Activated CD4-positive, alpha-beta T cell treated with anti-CD3 and anti-CD28 coated beads for 4 hours (primary cell): ENCODE measurements at places on chromosomes 2 and 18.

GRCh38 chr18:35682281-35682867 is 100.8 kb downstream of the GALNT1 start:
- no peak for DNase-seq

GRCh38 chr2:60507211-60507965 is 46.1 kb downstream of the BCL11A start:
- no peak for DNase-seq

DNA sequence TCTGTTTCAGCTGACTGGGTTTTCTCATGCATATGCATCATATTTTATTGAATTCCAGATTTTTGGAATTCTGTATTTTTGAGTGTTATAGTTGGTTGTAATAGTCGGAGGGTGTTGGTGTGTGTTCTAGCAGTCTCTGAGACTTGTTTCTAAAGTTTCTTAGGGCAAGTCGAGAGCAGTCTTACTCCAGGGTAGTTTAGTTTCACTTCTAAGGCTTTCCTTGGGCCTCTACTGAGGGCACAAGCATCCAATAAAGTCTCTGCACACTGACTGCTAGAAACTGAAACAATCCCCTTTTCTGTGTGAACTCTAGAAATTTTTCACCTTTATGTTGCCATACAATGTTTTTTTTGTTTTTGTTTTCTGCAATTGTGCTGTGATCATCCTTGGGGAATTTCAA is 663.7 kb upstream of the LRATD1 start:
- DNase-seq = no peak

DNA sequence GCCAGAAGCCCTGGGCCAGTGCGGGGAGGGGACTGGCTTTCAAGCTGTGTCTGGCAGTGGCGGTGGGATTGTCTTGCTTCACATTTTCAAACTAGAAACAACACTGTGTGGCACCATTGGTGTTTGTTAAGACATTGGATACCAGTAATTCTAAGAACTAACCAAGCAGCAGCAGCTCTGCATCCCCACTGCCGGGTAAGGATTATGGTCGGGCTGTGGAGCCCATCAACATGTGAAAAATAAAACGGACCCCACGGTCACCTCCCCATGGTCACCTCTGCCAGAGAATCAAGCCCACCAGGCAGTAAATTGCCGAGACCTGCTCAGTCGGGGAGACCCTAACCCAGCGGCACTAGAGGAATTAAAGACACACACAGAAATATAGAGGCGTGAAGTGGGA is 65.3 kb downstream of the C18orf63 start:
- no peak for DNase-seq

- DNase-seq = no peak
These were observed 159.9 kb upstream of the DTNA start for GRCh38 chr18:34550156-34550555.

DNA sequence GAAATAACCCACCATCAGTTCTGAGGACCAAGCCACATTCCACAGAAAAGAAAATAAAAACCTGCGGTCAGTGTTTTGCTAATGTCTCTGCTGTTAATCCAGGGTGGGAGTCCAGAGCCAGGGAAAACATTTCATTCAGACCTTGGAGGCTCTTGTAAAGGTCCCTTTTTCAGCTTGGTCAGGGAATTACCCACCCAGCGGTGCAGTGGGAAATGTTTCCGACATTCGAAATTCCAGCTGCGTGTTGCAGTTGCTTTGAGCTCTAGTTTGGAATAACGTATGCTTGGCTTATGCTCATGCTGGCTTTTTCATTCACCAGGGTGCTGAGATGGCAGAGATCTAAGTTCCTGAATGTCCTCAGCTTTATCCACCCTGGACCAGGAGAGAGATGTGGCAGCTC is 219.1 kb downstream of the TRIB2 start:
- DNase-seq = no peak

GRCh38 chr2:216694082-216694825 is 1.1 kb downstream of the IGFBP5 start:
- DNase-seq = peak; percentile 11

- no peak for DNase-seq
These were observed 64.5 kb downstream of the LYPD1 start for GRCh38 chr2:132605236-132606180.

DNA sequence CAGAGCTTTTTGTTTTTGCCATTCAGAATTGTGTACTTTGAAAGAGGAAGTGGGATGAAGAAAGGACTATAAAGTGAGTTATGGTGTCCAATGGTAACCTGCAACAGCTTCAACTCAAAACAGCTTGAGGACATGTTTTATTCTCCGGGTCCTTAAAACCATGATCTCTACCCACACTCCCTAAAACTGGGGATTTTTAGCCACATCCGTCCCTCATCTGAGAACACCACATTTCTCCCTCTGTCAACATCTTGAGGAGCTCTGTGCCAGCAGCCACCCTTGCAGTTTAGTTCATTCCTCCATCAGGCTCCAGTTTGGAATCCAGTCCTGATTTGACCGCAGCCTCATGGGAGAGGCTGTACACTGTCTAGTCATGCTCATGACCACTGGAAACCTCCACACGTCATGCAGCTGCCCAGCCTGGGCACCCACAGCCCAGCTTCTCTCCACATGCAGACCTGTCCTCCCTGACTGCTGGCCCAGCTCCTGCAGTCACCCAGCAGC is 62.6 kb downstream of the C18orf63 start:
- DNase-seq = no peak

DNA sequence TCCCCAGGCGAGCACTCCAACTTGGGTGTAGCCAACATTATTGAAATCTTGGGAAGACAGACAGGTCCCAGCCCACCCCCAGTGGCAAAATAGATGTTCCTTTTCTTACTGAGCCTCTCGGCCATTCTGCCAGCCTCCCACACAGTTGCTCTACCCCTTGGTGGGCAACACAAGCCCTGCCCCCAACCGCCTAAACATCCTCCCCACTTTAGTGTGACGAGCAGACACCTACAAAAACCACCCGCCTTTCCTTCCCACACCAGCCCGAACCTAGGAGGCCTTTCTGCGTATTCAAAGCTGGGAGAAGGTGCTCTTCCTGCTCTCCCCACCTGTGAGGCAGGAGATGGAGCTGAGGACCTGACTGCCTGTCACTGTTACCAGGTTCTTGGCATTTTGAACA is 58.6 kb upstream of the CAB39 start:
- DNase-seq = no peak

DNA sequence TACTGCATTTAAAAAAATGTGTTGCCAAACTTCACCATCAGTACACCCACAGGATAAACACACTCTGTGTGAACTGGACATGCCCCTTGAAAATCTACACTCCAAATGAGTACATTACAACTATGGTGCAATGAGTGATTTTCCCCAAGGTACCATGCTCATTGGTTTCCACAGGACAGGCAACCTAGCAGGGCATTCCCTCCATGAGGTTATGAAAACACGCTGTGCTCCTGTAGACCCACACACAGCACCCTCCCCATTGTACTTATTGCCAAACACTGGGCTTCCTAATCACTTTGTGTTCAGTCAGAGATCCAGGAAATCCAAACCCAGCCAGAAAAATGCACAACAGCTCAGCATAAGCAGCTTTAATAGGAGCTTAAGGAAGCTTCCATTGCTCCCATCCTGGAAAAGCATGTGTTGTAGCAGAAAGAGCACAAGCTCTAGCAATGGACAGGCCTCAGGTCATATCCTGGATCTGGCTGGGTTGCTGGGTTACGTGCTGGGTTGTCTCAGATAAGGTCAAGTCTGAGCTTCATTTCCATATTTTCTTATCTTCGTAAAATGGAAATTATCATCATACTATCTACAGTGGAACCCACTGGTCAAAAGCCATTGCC is 20.8 kb upstream of the ATIC start:
- no peak for DNase-seq

DNA sequence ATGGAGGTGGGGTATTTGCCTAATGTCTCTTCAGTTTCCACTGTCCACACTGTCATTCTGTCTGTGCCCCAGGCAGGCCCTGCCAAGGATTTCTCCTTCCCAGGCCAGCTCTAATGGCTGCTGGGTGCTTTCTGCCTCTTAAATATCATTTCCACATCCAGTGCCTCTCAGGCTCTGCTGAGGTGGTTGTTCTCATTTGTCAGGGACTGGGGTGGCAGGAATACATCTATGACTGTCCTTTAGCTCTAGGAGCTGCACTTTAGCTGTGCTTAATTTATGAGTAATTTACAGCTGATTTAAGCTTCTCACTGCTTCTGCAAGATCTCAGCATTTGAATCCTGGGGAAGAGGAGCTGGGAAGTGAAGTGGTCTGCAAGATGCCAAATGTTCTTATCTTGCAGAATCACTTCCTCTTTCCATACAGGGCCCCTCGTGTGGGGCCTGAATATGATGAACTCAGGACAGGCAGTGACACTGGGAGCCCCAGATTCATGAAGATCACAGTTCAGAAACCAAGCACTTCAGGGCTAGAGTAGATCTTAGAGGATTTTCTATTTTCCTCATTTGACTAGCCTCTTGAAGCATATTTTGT is 150.2 kb downstream of the FSHR start:
- DNase-seq = no peak

DNA sequence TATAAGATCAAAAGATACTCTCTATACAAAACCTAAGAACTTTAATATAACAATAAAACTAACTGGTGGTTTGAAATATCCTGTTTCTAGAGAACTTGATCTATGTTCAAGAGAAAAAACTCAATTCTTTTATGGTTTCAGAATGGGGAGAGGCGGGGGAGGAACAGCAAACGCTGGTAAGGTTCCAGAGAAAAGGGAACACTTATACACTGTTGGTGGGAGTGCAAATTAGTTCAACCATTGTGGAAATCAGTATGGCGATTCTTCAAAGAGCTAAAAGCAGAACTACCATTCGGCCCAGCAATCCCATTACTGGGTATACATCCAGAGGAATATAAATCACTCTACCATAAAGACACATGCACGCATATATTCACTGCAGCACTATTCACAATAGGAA is 17.2 kb downstream of the FAM98A start:
- no peak for DNase-seq

GRCh38 chr2:43985359-43985758 is 10.4 kb downstream of the LRPPRC start:
- DNase-seq = no peak

GRCh38 chr2:137435162-137435561 is 529.1 kb upstream of the HNMT start:
- DNase-seq = no peak

GRCh38 chr18:8454136-8454535 is 155.1 kb upstream of the RAB12 start:
- DNase-seq = no peak
